ENCODE measurements at places on chromosomes 6 and 20. TPM values are rescaled to one million over a fixed set of nuclear protein-coding genes. Genes with fewer than 3 reads are reported as not detected.

The RPS18 gene
- 4,231 TPM for total RNA-seq

The TRIM40 gene
- not detected for total RNA-seq

GRCh38 chr6:170101281-170102035, 189.4 kb downstream of the DLL1 start:
- no peak for DNase-seq

GRCh38 chr6:116384727-116385458, 14.1 kb downstream of the DSE start:
- DNase-seq: no peak

The MAVS gene
- total RNA-seq: 26.2 TPM

The KCNG1 gene
- 7.0 TPM for total RNA-seq

DNA sequence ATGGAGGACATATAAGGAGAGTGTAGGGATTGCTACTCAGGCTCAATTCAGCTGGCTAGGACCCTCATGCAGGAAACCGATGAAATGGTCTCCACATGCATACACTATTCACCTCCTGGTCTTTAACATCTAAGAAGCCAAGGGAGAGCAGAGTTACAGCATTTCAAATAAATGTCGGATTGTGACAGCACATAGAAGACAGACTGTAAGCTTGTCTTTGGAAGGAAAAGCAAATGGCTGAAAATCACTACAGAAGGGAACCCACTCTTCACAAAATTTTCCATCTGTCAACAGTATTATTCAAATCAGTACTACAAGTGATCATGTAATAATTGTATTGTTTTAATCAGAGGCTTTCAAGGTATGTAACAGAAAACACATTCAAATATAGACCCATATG, 72.9 kb downstream of the ATG5 start:
- no peak for DNase-seq

The CPXM1 gene
- total RNA-seq: 0.98 TPM

GRCh38 chr6:6712449-6713403, 124.2 kb downstream of the LY86 start:
- DNase-seq: no peak

- no peak for DNase-seq
Measured at GRCh38 chr20:62461157-62461556, 14.6 kb downstream of the GATA5 start.

The PREP gene
- total RNA-seq: 48.9 TPM

The USP49 gene
- total RNA-seq: 4.5 TPM

DNA sequence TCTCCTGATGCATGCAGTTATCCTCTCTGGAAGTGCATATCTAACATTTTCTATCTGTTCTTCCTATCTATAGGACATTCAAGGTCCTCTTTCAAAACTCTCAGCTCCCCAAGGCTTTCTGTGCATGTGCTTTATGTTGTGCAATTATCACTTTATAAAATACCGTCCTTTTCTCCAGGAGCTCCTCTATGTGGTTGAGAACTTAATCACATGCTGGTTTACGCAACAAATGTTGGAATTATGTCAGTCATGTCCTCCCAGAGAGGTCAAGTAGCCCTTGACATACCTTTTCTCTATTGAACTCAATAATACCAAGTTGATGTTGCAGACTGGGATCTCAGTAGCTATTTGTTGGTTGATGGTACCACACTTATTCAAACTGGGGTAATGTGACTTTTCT, 388.4 kb downstream of the BTBD3 start:
- DNase-seq: no peak

DNA sequence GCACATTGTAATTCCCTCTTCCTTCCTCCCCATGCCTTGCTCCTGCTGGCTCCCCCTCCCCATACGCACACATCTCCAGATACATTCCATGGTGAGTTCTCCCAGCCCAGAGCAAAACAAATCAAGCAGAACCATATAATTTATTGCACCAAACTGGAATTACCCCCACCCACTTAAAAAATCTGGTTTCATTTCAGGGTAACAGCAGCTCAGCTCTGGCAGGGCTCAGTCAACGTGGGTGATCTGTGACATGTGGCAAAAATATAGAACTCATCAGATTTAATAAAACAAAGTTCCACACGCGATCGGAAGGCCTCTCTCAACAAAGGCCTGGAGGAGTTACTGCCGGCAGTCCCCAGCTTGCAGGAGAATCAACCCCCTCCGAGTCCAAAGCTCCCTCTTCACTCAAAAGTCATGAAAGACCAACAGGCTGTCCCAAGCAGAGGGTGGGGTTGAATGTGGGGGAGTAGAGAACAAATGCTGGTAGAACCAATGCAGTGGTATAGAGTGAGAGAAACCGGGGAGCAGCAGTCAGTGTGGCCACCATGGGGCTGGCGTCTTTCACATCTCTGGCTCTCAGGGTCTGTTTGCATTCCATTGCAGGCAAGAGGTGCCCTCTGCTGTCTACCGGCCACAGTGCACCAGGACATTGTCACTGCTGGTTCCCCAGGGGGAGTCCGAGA, 323.3 kb upstream of the NT5E start:
- DNase-seq: no peak

DNA sequence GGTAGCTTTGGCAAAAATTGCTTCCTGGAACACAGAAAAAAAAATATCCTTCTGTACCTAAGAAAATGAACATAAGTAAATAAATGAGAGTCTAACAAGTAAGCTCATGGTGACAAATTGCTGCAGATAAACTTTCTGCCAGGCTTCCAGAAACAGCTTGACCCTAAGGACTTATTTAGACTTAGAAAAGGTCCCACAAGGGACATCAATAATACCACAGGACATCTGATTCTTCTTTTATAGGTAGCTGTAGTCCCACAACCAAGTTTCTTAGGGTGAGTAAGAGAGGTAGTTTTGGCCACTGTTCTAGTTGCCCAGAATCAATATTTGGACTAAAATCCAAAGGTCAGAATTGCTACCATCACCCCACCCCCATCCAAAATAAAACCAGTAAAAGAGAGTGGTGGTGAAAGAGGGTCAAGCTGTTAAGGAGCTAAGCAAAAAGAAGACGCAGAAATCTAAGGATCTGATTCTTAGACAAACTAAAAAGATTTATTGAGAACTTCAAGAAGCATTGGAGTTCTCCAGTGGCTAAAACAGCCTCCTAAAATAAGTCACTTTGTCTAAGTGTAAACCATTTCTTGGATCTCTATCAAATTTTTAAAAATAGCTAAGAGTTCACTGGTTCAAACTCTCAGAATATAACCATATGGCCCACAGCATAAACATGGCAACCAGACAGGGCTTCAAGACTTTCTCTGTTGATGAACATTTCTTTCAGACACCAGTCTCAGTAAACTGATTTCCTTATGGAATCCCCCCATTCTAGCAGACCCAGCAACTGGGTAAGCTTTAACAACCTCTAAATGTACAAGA, 180.6 kb downstream of the PTPRK start:
- DNase-seq: no peak

DNA sequence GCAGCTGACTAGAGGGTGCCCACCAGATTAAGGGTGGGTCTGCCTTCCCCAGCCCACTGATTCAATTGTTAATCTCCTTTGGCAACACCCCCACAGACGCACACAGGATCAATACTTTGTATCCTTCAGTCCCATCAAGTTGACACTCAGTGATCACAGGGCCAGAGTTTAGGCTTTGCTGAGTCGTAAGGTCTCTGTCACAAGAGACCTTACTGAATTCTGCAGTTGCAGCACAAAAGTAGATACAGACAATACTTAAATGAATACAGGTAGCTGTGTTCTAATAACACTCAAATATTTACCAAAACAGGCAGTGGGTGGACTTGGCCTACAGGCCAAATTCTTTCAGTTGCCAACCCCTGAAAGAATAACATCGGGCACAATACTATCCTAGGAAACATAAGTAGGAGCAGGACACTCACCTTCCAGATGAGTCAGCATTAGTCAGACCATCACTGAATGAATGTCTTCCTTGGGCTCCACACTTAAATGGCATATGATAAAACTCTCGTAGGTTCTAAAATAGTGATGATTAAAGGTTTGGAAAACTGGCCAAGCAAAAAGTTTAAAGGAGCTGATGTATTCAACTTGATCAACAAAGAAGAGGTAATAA, 190.0 kb downstream of the UBE3D start:
- DNase-seq: no peak

GRCh38 chr20:44576297-44576696, 6.1 kb upstream of the PKIG start:
- DNase-seq: no peak
